AG04449 (cell line): ENCODE measurements at places on chromosomes 16 and 17.
A peak's percentile ranks its signal among the peaks of the same experiment; 100 is the strongest.

DNA sequence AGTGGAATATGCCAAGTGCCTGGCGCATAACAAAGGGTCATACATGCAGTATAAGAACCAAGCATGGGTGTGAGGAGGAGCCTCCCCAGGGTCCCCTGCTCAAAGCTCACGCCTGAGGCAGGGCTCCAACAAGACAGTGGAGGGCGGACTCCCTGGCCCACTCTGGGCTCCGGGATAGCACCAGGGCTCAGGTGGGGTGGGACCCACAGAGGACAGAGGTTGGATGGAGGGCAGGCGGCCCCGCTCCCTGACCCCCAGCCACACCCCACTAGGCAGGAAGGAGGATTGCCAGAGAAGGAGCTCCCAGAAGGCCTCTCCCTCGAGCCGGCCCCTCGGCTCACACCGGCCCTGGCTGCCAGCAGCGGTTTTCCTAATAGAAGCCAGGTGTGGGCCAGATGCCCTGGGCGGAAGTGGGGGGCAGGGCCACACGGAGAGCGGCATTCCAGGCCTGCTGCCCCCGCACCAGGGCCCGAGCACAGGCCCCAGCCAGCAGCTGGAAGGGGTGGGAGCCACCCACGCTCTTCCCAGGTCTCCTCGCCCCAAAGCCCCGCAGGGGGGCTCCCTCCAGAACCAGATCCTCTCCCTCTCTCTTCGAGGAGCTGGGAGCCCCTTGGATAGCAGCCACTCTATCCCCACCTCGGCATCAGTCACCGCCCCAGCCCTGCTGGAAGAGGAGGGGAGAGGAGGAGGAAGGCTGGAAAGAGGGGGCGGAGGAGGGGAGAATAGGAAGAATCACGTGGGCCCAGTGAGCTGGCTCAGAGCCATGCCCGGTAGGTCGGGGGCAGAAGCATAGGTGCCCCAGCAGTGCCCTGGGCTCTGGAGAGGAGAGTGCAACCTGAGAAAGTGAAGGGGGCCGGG lies 21.0 kb downstream of the VASN start:
- no peak for DNase-seq

GRCh38 chr17:66416207-66416940 lies 114.0 kb downstream of the PRKCA start:
- no peak for DNase-seq

GRCh38 chr17:1229349-1229899 lies 40.8 kb upstream of the BHLHA9 start:
- no peak for DNase-seq

GRCh38 chr17:35238821-35239220 lies 4.1 kb upstream of the SLFN5 start:
- DNase-seq: peak; percentile 17

- DNase-seq: no peak
Measured at GRCh38 chr16:85650135-85650843, 37.2 kb downstream of the GSE1 start.

GRCh38 chr17:31013844-31014243 lies 43.0 kb downstream of the RNF135 start:
- DNase-seq: no peak

GRCh38 chr17:39166437-39167335 lies 725 bp upstream of the ARL5C start:
- DNase-seq: no peak

GRCh38 chr17:57221366-57222350 lies 34.7 kb upstream of the MSI2 start:
- no peak for DNase-seq

GRCh38 chr17:50114849-50115357 lies 15.1 kb downstream of the SAMD14 start:
- no peak for DNase-seq

GRCh38 chr17:77366558-77367245 lies 225.9 kb downstream of the SEC14L1 start:
- no peak for DNase-seq

DNA sequence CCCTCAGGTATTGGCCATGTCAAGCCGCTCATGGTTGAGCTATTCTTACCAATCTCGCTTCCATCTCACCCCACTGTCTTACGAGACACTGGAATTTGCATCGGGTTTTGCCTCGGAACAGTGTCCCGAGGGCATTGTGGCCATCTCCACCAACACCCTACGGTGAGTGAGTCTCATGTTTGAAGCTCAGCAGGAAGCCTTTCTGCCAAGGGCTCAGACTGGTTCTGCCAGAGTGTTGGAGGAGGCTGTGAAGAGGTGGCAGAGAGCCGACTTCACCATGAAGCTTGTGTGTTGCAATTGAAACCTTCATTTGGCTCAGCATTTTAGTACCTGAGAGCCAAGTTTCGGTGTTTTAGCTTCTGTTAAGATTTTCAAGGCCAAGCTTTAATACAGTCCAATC lies 38.0 kb downstream of the SF3B3 start:
- no peak for DNase-seq

- DNase-seq: no peak
Measured at GRCh38 chr16:58449768-58450167, 50.2 kb upstream of the NDRG4 start.

- no peak for DNase-seq
Measured at GRCh38 chr16:27287887-27288286, 19.3 kb upstream of the NSMCE1 start.

DNA sequence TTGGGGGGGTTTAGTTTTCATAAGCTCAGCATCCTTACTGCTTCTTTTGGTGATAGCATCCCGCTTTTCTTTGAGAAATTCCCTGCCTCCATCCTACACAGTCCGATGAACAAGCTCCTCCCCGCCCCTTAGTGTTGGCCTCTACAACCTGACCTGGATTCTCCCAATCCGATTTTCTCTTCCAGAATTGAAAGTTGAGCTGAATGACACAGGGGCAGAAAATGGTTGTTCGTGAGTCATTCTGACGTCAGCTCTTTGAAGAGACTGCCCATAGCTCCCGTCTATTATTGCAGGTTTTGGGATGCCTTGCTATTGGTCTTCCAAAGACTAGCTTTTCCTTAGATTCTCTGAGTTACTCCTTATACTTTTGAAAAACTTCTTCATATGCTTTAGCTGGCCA lies 279.7 kb downstream of the SLC39A11 start:
- no peak for DNase-seq

DNA sequence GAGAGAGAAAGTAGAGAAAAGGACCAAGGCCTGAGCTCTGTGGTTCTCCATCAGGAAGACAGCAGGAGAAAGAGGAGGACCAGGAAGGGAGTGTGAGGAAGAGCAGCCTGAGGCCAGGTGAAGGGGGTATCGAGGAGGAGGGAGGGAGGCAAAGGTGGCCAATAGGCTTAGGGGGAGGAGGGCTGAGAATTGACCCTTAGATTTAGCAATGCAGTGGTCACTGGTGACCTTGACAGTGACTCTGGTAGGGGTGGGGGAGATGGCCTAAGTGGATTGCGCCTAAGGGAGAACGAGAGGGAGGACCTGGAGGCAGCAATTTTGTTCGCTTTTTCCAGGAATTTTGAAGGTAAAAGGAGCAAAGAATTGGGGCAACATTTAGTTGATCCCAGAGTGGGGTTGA lies 5.4 kb upstream of the NAGS start:
- DNase-seq: no peak

DNA sequence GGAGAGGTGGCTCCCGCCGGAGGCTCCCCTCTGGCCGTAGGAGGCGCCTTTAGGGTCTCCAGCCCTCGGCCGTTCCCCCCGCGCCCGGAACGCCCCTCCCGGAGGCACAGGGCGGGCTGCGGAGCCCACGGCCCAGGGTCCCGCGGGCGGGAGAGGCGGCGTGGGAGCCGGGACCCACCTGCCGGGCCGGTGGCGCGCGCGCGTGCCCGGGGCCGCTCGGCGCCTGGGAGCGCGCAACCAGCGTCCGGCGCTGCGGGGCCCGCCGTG lies at the start of gene MIF4GD:
TSS of gene MIF4GD (minus strand) at position 266 of the 267 bp plus-strand sequence. CDS start 1,036 bp downstream, outside the sequence.
- DNase-seq: no peak

DNA sequence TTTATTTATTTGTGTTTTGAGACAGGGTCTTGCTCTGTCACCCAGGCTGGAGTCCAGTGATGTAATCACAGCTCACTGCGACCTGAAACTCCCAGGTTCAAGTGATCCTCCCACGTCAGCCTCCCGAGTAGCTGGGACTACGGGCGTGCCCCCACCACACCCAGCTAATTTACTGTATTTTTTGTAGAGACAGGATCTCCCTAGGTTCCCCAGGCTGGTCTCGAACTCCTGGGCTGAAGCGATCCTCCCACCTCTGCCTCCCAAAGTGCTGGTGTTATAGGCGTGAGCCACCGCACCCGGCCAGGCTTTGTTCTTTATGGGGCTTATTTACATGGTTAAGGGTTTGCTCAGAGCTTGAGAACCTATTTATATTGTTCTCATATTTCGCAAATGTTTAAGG lies 5.8 kb upstream of the MEIOB start:
- DNase-seq: no peak

- DNase-seq: no peak
Measured at GRCh38 chr16:51225878-51226277, 74.8 kb upstream of the SALL1 start.

- no peak for DNase-seq
Measured at GRCh38 chr17:50187751-50188530, 13.5 kb downstream of the COL1A1 start.

- no peak for DNase-seq
Measured at GRCh38 chr17:78892520-78892919, 10.5 kb downstream of the CEP295NL start.

- DNase-seq: no peak
Measured at GRCh38 chr16:19875900-19876299, 8.7 kb downstream of the GPRC5B start.

GRCh38 chr17:44865931-44866330 lies 18.2 kb downstream of the HIGD1B start:
- DNase-seq: peak; percentile 41

DNA sequence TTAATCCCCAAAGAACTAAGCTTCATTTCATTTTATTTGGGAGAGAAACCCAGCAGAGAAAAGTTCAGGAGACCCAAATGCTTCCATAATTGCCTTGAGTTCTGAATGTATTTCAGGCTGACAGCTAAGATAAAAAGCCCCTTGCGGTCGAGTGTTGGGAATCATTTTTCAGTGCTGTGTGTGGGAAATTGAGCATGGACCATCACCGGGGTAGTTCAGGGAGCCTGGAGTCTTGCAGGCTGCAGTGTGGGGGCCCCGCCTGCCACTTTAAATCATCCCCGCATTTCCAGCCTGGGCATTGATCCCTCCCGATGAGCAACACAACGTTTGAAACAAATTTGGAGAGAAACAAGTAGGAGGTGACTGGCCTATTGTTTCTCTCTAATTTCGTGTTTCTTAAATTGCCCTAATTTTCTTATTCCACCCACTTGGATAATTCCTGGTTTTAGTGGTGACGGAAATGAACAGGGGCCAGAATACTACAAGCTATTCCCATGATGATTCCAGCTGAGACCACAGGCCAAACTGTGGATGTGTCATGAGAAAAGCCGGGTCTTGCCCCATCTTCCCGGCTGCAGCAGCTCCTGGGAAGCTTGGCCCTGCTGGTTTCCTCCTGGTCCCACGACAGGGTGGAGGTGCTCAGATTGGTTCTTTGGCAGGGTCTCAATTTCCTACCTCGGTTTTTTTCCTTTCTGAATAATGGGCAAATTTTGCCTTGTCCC lies 75.1 kb downstream of the FOXL1 start:
- DNase-seq: no peak

DNA sequence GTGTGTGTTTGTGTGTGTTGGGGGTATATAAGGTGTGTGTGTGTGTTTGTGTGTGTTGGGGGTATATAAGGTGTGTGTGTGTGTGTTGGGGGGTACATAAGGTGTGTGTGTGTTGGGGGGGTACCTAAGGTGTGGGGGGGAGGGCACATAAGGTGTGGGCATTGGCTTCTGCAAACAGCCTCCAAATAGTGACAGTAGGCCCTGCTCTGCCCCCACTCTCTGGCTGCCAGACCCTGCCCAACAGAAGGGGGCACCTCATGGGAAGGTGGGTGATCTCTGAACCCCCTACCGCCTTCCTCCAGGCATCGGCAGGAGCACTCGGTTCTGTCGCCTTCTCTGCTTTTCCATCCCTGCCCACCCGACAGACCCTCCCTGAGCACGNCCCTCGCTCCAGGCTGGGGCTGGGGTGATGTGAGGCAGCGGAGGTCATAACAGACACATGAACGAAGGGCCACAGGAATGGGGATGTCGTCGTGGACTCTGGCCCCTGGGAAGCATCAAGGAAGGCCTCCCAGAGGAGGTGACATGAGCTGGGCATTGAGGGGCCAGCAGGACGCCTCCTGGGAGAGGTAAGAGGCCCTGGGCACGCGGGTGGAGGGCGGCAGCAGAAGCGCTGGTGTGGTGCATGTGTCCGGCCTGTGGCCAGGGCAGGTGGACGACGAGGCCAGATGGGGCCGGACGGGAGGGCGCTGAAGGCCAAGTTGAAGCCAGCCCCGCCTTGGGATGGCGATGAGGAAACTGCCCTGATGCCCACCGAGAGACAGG lies 136.6 kb upstream of the RPH3AL start:
- DNase-seq: no peak

GRCh38 chr17:77563439-77564102 lies 394.9 kb upstream of the TNRC6C start:
- no peak for DNase-seq

DNA sequence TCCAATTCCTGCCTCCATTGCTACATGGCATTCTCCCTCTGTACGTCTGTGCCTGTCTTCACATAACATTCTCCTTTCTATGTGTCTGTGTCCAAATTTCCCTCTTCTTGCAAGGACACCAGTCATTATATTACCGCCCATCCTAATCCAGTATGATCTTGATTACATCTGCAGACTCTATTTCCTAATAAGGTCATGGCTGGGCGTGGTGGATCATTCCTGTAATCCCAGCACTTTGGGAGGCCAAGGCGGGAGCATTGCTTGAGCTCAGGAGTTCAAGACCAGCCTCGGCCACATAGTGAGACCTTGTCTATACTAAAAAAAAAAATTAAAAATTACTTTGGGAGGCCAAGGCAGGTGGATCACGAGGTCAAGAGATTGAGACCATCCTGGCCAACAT lies 5.0 kb upstream of the PRR14 start:
- DNase-seq: no peak

- no peak for DNase-seq
Measured at GRCh38 chr16:22692916-22693637, 120.9 kb upstream of the HS3ST2 start.

GRCh38 chr16:74771656-74772315 lies 2.8 kb downstream of the FA2H start:
- DNase-seq: no peak

- no peak for DNase-seq
Measured at GRCh38 chr16:15610369-15610871, 32.5 kb downstream of the MARF1 start.

GRCh38 chr17:58321571-58322525 lies 6.7 kb downstream of the TSPOAP1 start:
- DNase-seq: no peak

GRCh38 chr17:18182978-18183333 lies 672 bp upstream of the ALKBH5 start:
- DNase-seq: peak; percentile 37

DNA sequence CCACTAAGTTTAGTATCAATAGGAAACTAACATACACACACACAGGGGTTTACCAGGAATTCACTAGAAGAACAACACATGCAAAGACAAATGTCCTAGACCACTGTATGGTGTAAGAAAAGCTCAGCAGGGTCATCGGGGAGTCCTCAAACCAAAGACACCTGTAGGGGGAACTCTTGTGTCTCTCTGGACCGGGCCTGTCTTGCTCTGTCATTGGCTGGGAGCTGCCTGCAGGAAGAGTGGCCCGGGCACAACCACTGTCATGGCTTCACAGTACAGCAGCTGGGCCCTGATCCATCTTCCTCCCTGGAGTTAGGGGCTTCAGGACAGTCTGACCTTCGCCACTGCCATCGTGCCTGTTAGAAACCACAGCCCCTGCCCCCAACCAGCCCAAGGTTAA lies 263.6 kb upstream of the DYNLRB2 start:
- DNase-seq: no peak

- no peak for DNase-seq
Measured at GRCh38 chr16:72957303-72958277, 90.3 kb downstream of the ZFHX3 start.
